ENCODE measurements at places on chromosomes 2 and 18. TPM values are rescaled to one million over a fixed set of nuclear protein-coding genes. Genes with fewer than 3 reads are reported as not detected.
A peak's percentile ranks its signal among the peaks of the same experiment; 100 is the strongest.

Gene PLB1
- polyA plus RNA-seq = 1.7 TPM

DNA sequence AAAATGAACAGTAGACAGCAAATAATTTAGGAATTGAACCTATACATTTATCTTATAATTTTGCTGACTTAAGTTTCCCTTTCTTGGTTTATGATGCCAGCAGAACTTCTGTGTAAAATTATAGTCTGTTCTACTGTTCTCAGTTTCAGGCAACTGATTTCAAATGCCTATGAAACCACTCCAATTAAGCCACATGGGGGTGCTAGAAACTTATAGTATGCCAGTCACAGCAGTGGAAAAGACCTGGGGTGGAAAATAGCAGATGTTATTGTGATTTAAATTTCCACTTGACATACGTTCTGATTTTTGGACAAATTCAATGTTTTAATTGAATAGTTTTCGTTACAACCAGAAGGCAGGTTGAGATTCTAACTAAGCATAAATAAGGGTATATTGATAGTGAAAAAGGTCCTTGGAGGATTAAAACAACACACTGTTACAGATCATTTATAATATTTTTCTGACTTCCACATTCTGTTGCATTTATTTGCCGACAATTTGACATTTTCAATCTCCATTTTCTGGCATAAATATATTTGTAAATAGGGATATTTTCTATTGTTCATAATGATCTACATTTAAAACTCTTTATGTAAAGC, 61.4 kb downstream of the CPS1 start:
- DNase-seq = peak; percentile 36

GRCh38 chr2:144438801-144439631, 80.9 kb downstream of the ZEB2 start:
- no peak for DNase-seq

DNA sequence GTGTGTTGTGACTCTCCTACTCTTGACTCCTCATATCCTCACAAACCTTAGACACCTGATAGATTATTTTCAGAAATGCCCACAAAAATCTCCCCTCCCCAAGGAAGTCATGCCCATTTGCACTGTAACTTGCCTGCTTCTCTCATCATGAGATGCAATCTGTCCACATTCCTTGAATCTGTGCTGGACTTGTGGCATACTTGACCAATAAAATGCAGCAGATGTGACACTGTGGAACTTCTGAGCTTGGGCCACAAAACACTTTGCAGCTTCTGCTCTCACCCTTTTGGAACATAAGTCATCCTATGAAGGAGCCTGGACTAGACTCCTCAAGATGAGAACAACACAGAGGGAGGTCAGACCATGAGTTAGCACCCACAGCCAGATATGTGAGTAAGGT, 4.4 kb upstream of the PID1 start:
- DNase-seq = no peak

GRCh38 chr2:44578471-44579093, 216.8 kb downstream of the CAMKMT start:
- no peak for DNase-seq

GRCh38 chr18:5463390-5463789, 80.4 kb downstream of the EPB41L3 start:
- no peak for DNase-seq

DNA sequence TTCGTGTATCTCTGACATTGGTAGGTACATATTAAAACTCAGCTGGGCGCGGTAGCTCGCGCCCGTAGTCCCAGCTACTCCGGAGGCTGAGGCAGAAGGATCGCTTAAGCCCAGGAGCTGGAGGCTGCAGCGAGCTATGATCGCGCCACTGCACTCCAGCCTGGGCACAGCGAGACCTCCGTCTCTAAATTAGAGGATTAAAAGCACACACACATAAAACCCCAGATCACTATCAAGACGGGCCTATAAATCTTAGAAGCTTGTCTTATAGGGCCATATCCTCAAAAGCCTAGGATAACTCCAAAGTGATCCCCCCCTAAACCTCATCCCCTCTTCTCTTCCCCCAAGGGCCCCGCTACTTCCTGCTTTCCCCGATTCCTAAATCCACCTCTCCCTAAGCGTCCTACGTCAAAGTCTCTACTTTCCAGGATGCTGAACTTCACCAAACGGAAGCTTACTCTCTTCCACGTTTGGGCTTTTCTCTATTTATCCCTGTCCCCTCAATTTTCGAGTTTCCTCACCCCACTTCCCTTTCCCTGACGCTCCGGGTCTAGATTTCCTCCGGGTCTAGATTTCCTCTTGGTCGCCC, 707 bp downstream of the KRCC1 start:
- peak; percentile 52 for DNase-seq

DNA sequence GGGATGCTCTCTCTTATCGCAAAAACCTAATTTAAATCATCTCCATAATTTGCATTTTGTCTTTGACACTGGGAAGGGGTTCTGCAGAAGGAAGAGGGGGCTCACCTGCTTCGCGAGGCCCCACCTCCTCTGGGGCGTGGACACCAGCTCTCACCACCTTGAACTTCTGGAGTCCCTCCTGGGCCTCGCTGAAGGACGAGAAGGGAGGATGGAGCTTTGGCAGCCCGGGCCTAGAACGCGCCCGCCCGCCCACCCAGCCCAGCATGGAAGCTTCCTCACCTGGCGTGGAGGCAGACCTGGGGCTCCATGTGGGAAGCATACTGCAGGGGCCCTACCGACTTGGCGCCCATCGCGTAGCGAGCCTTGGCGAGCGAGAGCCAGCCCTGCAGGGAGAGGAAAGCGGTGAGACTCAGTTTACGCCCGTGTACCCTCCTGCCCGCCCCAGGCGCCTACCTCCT, 1.1 kb upstream of the IMP4 start:
- no peak for DNase-seq

DNA sequence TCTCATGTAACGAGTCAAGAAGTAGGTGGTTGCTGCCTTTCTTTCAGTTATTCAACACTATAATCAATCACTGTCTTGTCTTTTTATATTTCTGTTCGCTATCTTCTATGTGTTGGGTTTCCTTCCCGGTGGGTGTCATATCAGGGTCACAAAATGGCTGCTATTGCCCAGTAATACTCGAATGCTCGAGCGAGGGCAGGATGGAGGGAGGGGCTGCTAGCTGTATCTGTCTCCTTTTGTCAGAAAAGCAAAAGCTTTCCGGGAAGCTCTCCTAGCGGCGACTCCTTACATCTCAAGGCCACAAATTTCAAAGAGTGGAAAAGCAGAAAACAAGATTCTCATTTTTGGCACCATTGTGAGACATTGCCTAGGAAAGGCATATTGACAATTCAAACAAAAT, 16.4 kb upstream of the GALNT3 start:
- DNase-seq = no peak

GRCh38 chr2:107276034-107276433, 390.1 kb upstream of the ST6GAL2 start:
- DNase-seq = no peak

GRCh38 chr18:22391407-22392345, 26.0 kb downstream of the CTAGE1 start:
- DNase-seq = peak; percentile 21

DNA sequence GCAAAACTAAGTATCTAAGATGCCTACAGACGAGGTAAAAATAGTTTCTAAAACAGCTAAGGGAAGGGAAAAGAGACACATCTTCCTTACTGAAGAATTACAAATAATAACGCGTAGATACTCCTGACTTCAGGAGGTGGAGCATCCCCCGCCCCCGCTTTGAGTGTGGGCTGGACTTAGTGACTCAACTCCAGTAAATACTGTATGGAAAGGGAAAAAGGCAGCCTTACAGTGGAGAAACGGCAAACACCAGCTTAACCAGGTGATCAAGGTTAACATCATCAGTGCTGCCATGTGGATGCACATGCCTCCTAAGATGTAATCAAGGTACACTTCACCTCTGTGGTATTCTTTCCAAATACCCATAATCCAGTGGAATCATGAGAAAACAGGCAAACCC, 47.9 kb downstream of the HADHB start:
- no peak for DNase-seq

Gene ST6GAL2
- polyA plus RNA-seq = 19.2 TPM

DNA sequence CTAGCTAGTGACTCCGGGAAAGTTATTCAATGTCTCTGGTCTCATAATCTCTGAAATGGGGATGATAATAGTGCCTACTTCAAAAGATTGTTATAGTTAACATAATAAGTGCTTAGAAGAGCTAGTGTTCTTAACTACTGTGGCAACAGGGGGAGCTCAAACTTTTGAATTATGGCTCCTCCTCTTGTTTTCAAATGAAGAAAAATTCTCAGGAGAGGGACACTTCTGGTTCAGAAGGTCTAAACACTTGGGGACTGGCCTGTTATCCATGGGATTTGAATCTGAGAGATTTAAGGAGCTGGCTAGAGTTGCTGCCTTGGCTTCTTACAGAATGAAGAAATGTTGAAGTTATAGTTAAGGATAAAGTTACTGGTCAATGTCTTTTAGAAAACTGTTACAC, 92.2 kb upstream of the ITGB6 start:
- DNase-seq = no peak

- no peak for DNase-seq
These were observed 51.0 kb downstream of the TSHZ1 start for GRCh38 chr18:75261430-75262223.

Gene SLC30A3
- polyA plus RNA-seq = 6.0 TPM

DNA sequence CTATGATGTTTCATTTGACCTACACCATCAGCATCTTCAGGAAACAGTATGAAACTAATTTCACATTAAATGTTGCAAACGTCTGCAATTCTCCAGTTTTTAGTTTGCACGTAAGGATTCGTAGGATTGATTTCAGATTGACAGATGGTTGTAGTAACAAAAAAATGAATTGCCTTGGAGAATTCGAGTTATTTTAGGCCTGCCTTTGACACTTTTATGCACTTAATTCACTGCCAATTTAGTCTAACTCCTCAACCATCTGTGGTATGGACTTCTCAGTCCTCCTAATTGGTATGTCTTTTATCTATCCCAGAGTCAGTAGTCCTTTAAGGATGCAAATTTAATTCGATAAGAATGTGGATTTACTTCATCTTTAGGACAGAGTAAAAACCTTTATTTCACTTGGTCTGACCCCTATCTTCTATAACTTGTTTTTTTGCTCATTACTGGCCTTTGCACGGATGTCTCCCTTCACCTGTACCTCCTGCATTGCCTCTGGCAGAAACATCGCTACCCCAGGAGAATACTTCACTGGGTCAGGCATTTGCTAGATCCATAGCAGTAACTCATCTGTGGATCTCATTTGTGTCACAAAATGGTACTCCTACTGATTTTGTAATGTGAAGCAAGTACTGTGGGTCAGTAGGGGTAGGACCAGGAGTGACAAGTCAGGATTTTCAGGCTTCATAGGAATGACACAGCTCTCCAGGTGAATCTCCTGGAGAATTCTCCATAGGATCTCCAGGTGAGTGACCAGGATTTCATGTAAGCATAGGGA, 3.9 kb downstream of the RPL37A start:
- no peak for DNase-seq

DNA sequence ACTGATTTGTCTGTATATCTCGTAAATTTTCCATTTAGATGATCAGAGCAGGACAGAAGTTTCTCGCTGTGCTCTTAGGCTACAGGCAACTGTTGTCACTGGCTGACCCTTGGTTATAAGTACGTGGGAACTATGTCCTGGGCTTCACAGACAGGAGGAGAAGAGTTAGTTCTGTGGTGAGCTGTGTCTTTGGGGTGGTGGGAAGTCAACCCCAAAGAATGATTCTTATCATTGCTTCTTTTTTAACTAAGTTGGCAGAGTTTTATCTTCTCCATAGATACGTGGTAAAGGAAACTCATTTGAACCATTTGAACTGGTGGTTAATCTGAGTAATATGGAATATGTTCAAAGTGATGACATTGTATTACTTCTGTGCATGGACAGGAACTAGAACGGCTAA, 230.6 kb upstream of the EPAS1 start:
- DNase-seq = no peak

Gene DPP4
- 139 TPM for polyA plus RNA-seq

Gene LCT
- 0.03 TPM for polyA plus RNA-seq

- DNase-seq = no peak
These were observed 50.5 kb upstream of the TSPYL6 start for GRCh38 chr2:54306556-54306955.

Gene SGPP2
- 19.5 TPM for polyA plus RNA-seq

DNA sequence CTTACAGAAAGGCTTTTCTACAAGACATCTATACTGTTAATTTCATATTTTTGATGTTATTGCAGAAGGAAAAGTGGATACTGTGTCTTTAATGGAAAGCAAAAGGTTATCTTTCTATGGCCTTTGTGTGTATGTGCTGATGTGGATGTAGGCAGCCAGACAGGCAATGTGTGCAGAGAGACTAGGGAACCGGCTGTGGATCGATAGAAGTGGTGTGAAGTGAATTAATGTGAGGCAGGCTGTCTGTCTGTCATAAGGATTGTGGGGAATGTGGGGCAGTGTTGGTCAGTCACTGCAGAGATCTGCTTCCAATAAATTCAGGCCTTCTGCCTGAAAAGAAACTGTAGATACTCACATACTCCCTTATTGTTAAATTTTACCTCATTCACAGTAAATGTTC, 156.7 kb downstream of the WDR7 start:
- DNase-seq = no peak

- no peak for DNase-seq
These were observed 23.4 kb downstream of the SH2D6 start for GRCh38 chr2:85441864-85442263.

GRCh38 chr2:14616342-14616741, 16.2 kb upstream of the LRATD1 start:
- DNase-seq = no peak

GRCh38 chr18:69567813-69568488, 167.3 kb downstream of the DOK6 start:
- no peak for DNase-seq

- DNase-seq = no peak
These were observed 116.8 kb upstream of the FIGN start for GRCh38 chr2:163852616-163853015.

- DNase-seq = no peak
These were observed 38.0 kb downstream of the ACTR2 start for GRCh38 chr2:65265671-65266045.

Gene MEP1B
- 0.21 TPM for polyA plus RNA-seq

DNA sequence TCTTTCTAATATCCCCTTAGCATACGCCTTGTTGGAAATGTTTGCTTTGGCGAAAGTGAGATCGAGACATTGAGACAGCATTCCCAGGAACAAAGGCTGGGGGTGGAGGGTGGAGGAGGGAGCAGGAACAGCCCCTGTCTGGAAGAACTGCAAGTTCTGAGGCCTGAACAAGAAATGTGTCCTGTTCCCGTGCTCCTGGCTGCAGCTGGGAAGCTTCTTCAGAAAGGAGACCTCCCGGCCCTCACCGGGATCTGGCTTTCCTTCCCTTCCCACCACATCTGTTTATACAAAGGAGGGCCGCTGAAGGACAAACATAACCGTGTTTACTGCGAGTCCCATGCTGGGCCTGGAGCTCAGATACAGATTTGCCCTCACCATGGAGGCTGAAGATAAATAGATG, 35.9 kb downstream of the AFF3 start:
- no peak for DNase-seq

Gene UGT1A9
- 7.6 TPM for polyA plus RNA-seq
